ENCODE measurements at places on chromosomes 12 and 14. TPM values are rescaled to one million over a fixed set of nuclear protein-coding genes. Genes with fewer than 3 reads are reported as not detected.

GRCh38 chr14:35121026-35121886 lies 534 bp downstream of the PPP2R3C start:
- peaks cover 5% of the 10 kb centered on the region for H3K4me1 ChIP-seq
- peak overlapping the region; percentile 65 for H3K4me3 ChIP-seq
- DNase-seq, result no peak
- H3K27me3 ChIP-seq, result no peaks in the 10 kb centered on the region
- H3K36me3 ChIP-seq, result peaks cover 8% of the 10 kb centered on the region
- peak overlapping the region; percentile 96 for H3K27ac ChIP-seq

VIPAS39 gene
- total RNA-seq, result 13.2 TPM

GRCh38 chr12:85695097-85695715 lies 141.0 kb downstream of the RASSF9 start:
- H3K4me3 ChIP-seq, result no peak overlapping the region
- H3K27ac ChIP-seq, result no peak overlapping the region
- no peaks in the 10 kb centered on the region for H3K27me3 ChIP-seq
- no peaks in the 10 kb centered on the region for H3K36me3 ChIP-seq

GRCh38 chr12:108596854-108597558 lies 878 bp downstream of the TMEM119 start:
- H3K4me1 ChIP-seq, result no peaks in the 10 kb centered on the region
- DNase-seq, result no peak
- H3K27me3 ChIP-seq, result no peaks in the 10 kb centered on the region
- H3K36me3 ChIP-seq, result no peaks in the 10 kb centered on the region

KLHDC2 gene
- total RNA-seq, result 56.1 TPM

GRCh38 chr12:76028571-76029277 lies 2.9 kb downstream of the PHLDA1 start:
- H3K27me3 ChIP-seq, result no peaks in the 10 kb centered on the region
- H3K36me3 ChIP-seq, result no peaks in the 10 kb centered on the region
- H3K4me3 ChIP-seq, result peak overlapping the region; percentile 85
- H3K4me1 ChIP-seq, result no peaks in the 10 kb centered on the region

DDX47 gene
- 40.6 TPM for total RNA-seq

GRCh38 chr12:53981634-53982565 lies 3.0 kb upstream of the HOXC10 start:
- H3K4me3 ChIP-seq, result no peak overlapping the region
- H3K36me3 ChIP-seq, result no peaks in the 10 kb centered on the region
- peaks cover 18% of the 10 kb centered on the region for H3K4me1 ChIP-seq
- DNase-seq, result no peak
- peaks cover 100% of the 10 kb centered on the region for H3K27me3 ChIP-seq

DNA sequence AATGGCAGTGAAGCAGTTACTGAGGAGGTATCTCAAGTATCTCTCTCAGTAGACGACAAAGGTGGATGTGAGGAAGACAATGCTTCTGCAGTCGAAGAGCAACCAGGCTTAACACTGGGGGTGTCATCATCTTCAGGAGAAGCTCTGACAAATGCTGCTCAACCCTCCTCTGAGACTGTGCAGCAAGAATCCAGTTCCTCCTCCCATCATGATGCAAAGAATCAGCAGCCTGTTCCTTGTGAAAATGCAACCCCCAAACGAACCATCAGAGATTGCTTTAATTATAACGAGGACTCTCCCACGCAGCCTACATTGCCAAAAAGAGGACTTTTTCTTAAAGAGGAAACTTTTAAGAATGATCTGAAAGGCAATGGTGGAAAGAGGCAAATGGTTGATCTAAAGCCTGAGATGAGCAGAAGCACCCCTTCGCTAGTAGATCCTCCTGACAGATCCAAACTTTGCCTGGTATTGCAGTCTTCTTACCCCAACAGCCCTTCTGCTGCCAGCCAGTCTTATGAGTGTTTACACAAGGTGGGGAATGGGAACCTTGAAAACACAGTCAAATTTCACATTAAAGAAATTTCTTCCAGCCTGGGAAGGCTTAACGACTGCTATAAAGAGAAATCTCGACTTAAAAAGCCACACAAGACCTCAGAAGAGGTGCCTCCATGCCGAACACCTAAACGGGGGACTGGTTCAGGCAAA lies 216.6 kb downstream of the AKAP6 start:
- no peak for DNase-seq
- H3K4me1 ChIP-seq, result no peaks in the 10 kb centered on the region
- no peaks in the 10 kb centered on the region for H3K27me3 ChIP-seq
- H3K36me3 ChIP-seq, result no peaks in the 10 kb centered on the region
- H3K27ac ChIP-seq, result no peak overlapping the region

NAV3 gene
- 0.34 TPM for total RNA-seq

GRCh38 chr12:70724444-70724843 lies 87.2 kb upstream of the PTPRB start:
- H3K27me3 ChIP-seq, result no peaks in the 10 kb centered on the region
- no peak overlapping the region for H3K4me3 ChIP-seq
- no peak for DNase-seq

GRCh38 chr14:96827290-96827689 lies 30.1 kb downstream of the VRK1 start:
- no peak overlapping the region for H3K4me3 ChIP-seq
- H3K27me3 ChIP-seq, result no peaks in the 10 kb centered on the region
- H3K4me1 ChIP-seq, result no peaks in the 10 kb centered on the region
- no peak overlapping the region for H3K27ac ChIP-seq
- DNase-seq, result no peak

OR4K17 gene
- not detected for total RNA-seq

DNA sequence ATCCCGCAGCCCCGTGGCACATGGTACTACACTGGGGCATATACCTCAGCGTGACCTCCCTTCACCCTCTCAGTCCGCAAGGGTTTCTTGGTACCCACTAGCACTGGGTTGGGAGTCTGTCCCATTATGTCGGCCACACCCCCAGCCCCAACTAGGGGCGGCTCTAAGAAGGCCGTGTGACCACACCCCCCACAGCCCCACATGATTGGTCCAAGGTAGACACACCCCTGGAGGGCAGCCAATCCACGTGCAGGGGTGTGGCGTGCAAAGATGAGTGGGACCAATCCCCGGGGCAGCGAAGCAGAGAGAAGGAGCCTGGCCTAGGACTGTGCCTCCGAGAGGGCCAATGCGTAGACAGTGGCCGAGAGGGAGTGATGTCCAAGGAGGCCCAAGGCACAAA lies 34.6 kb upstream of the BEGAIN start:
- no peaks in the 10 kb centered on the region for H3K4me1 ChIP-seq
- no peaks in the 10 kb centered on the region for H3K27me3 ChIP-seq
- no peaks in the 10 kb centered on the region for H3K36me3 ChIP-seq
- no peak for DNase-seq

FAM90A1 gene
- 0.18 TPM for total RNA-seq

- no peaks in the 10 kb centered on the region for H3K4me1 ChIP-seq
- H3K36me3 ChIP-seq, result no peaks in the 10 kb centered on the region
- no peak overlapping the region for H3K4me3 ChIP-seq
- H3K27me3 ChIP-seq, result no peaks in the 10 kb centered on the region
- peak overlapping the region; percentile 47 for H3K27ac ChIP-seq
- no peak for DNase-seq
Observed at GRCh38 chr14:61609191-61609843, 86.0 kb upstream of the HIF1A start.

DNA sequence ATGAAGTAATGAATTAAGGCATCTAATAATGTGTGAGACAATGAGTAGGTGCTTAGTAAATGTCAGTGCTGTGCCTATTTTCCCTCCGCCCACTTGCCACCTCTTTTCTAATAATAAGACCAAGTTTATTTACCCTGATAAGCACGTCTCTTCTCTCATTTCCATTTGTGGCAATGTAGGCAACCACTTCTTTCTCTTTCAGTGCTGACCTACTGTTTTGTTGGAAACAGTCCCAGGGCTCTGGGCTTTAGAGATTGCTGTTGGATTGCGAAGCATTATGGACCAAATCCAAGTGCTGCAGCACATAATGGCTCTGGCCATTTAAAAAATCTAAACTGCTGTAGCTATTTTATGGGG lies 141.3 kb upstream of the PLEKHG7 start:
- no peaks in the 10 kb centered on the region for H3K27me3 ChIP-seq
- H3K27ac ChIP-seq, result peak overlapping the region; percentile 62
- no peaks in the 10 kb centered on the region for H3K4me1 ChIP-seq
- no peaks in the 10 kb centered on the region for H3K36me3 ChIP-seq
- no peak overlapping the region for H3K4me3 ChIP-seq

GRCh38 chr12:67355428-67356379 lies 86.5 kb downstream of the CAND1 start:
- H3K4me1 ChIP-seq, result peaks cover 18% of the 10 kb centered on the region
- no peaks in the 10 kb centered on the region for H3K27me3 ChIP-seq
- no peak overlapping the region for H3K4me3 ChIP-seq
- H3K27ac ChIP-seq, result no peak overlapping the region
- DNase-seq, result no peak

NUP37 gene
- 39.1 TPM for total RNA-seq

UNC119B gene
- 14.3 TPM for total RNA-seq

KRT83 gene
- not detected for total RNA-seq

DNA sequence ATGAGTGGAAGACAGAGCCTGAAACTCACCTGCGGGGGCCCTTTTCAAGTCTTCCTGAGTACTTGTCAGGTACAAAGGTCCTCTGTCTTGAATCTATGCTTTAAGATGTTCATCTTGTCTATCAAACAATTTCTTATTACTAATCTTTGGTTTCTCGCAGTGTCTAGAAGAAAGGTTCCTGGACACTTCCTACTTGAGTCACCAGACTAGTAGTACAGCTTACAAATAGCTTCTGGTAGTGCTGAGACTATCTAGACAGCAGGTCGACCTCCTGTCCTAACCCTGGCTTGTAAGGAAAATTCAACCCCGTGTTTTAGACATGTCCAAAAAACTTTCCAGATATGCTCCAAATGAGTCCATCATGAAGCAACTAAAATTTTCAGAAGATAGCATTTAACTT lies 11.2 kb upstream of the ARID2 start:
- no peak overlapping the region for H3K27ac ChIP-seq
- no peaks in the 10 kb centered on the region for H3K36me3 ChIP-seq
- no peaks in the 10 kb centered on the region for H3K4me1 ChIP-seq
- no peak overlapping the region for H3K4me3 ChIP-seq

GRCh38 chr12:1502831-1503230 lies 91.5 kb downstream of the FBXL14 start:
- no peak overlapping the region for H3K27ac ChIP-seq
- H3K27me3 ChIP-seq, result no peaks in the 10 kb centered on the region
- H3K36me3 ChIP-seq, result no peaks in the 10 kb centered on the region
- DNase-seq, result no peak

PITPNM2 gene
- 8.3 TPM for total RNA-seq

DNA sequence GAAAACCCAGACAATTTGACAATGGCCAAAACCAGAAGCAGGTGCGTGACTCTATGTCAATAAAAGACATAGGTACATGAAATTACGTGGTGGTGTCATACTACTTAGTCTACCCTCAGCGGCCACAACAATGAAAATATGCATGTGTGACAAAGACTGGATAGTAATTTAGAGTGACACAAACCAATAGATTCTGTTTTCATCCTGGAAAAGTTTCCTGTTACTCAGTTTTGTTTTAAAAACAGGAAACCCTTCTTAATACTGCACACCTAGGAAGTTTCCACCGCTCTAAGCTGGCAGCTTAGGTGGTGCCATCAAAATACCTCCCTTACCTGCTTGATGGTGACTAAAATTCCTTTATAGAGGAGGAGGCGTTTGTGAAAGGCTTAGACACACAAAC lies 15.1 kb downstream of the POU6F1 start:
- H3K36me3 ChIP-seq, result peaks cover 15% of the 10 kb centered on the region
- H3K4me1 ChIP-seq, result no peaks in the 10 kb centered on the region
- no peaks in the 10 kb centered on the region for H3K27me3 ChIP-seq
- H3K4me3 ChIP-seq, result no peak overlapping the region

DNA sequence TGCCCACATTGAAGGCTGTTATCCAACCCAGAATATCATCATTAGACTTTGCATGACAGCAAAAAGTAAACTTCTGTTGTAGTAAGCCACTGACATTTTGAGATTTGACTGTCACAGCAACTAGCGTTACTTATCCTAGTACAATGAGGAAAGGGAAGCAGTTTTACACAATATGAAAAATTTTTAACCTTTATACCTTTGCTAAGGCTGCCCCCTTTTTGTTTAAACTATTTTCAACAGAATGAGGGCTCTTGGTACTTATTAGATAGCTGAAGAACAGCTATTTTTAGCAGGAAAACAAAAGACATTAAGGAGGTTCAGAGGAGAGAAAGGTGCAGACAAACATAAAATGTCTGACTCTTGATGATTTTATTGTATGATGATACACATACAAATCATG lies 23.4 kb upstream of the TMX1 start:
- H3K4me3 ChIP-seq, result no peak overlapping the region
- H3K36me3 ChIP-seq, result no peaks in the 10 kb centered on the region
- no peaks in the 10 kb centered on the region for H3K4me1 ChIP-seq
- H3K27me3 ChIP-seq, result no peaks in the 10 kb centered on the region

DNA sequence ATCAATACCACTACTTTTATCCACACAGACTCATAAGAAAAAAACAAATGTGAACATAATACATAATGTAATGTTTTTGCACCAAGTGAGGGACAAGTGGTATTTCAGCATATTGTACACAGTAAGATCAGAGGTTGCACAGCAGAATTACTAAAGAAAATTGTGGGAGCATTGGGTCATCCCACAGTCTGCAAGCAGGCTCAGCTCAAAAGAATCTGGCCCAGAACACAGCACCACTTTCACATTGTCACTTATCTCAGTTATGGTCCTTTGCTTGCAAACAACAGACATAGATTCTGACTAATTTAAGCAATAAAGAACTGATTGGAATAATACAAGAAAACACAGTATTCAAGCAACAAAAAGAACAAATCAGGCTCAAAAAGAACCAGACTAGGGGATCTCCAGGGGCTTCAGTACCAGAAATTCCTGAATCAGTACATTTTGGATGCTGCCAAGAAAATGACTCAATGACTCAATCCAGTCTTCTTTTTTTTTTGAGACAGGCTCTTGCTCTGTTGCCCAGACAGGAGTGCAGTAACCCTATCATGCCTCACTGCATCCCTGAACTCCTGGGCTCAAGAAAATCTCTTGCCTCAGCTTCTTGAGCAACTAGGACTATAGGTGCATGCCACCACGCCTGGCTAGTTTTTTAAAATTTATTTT lies 42.9 kb upstream of the EEA1 start:
- H3K27ac ChIP-seq, result peak overlapping the region; percentile 65
- no peaks in the 10 kb centered on the region for H3K27me3 ChIP-seq
- H3K4me1 ChIP-seq, result peaks cover 40% of the 10 kb centered on the region
- H3K4me3 ChIP-seq, result no peak overlapping the region
- DNase-seq, result no peak

DNA sequence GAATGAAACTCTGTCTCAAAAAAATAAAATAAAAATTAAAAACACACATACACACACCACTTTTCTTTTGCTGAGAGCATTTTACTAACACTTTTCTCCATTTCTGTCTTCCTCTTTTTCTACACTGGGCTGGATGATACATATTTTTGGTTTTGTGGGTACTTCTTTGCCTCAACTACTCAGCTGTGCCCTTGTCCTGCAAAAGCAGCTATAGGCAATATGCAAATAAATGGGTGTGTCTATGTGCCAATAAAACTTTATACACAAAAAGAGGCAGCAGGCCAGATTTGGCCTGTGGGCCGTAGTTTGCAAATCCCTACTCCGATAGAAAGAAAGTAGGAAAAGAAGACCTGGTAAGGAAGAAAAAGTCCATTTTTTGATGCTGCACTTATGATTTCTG lies 6.5 kb downstream of the CLMN start:
- no peaks in the 10 kb centered on the region for H3K36me3 ChIP-seq
- DNase-seq, result no peak
- H3K4me3 ChIP-seq, result no peak overlapping the region
- H3K27me3 ChIP-seq, result no peaks in the 10 kb centered on the region
- peaks cover 63% of the 10 kb centered on the region for H3K4me1 ChIP-seq
- peak overlapping the region; percentile 49 for H3K27ac ChIP-seq

RASSF9 gene
- total RNA-seq, result 6.3 TPM

RIMBP2 gene
- total RNA-seq, result 0.76 TPM

EML1 gene
- 7.4 TPM for total RNA-seq

TBC1D30 gene
- 1.8 TPM for total RNA-seq
